T-cell (primary cell): ENCODE measurements at places on chromosomes 5 and 9.

GRCh38 chr5:113526421-113526820 lies 12.9 kb downstream of the YTHDC2 start:
- peaks cover 24% of the 10 kb centered on the region for H3K4me1 ChIP-seq
- DNase-seq = no peak
- no peak overlapping the region for H3K4me3 ChIP-seq
- no peaks in the 10 kb centered on the region for H3K36me3 ChIP-seq
- H3K27me3 ChIP-seq = no peaks in the 10 kb centered on the region

- no peaks in the 10 kb centered on the region for H3K27me3 ChIP-seq
- no peak for DNase-seq
These were observed 595.0 kb upstream of the ZNF608 start for GRCh38 chr5:125341436-125341835.

DNA sequence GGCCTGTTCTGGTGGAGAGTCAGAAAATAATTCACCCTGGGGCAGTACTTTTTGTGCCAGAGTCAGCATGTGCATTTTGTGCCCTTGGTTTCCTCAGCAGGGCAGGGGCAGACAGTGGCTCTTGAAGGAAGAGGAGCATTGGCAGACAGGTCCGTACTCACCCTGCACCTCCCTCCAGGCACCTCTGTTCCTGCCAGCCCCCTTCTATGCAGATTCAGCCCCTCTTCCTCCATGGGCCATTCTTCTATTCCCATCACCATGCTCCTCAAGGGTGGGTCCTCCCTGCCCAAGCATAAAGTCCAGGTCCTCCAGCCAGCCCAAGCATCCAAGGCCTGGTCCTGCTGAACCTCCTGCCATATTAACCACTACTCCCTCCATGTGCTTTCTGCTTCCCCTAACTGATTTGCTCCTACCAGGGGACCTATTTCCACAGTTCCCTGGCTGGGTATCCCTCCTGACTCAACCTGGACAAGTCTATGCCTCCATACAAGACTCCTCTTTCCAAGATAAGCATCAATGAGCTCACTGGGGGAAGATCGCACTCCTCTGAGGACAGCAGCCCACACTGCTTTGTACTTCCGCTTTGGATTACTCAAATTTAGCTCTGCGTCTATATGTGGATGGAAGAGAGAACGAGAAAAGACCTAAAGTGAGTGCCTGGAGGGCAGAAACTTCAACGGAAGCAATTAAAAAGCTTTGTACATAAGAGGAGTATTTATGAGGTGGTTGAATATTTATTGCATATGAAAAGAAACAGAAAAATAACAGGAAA lies 9.3 kb upstream of the ACSL6 start:
- peak overlapping the region; percentile 83 for H3K27ac ChIP-seq
- DNase-seq = no peak
- H3K36me3 ChIP-seq = no peaks in the 10 kb centered on the region
- peaks cover 38% of the 10 kb centered on the region for H3K4me1 ChIP-seq
- peaks cover 8% of the 10 kb centered on the region for H3K27me3 ChIP-seq

- no peak for DNase-seq
- no peaks in the 10 kb centered on the region for H3K36me3 ChIP-seq
- H3K4me3 ChIP-seq = no peak overlapping the region
- H3K27ac ChIP-seq = no peak overlapping the region
These were observed 153.6 kb downstream of the GLIS3 start for GRCh38 chr9:4146293-4146692.
